ENCODE measurements at places on chromosomes 16 and 17. TPM values are rescaled to one million over a fixed set of nuclear protein-coding genes. Genes with fewer than 3 reads are reported as not detected.

Gene WNT9B
- total RNA-seq = 0.98 TPM

Gene KRT36
- not detected for total RNA-seq

Gene TMEM238L
- total RNA-seq = not detected

Gene PERCC1
- 7.1 TPM for total RNA-seq

Gene IL17C
- 0.29 TPM for total RNA-seq

Gene CACNG5
- total RNA-seq = not detected

Gene AKAP1
- 67.9 TPM for total RNA-seq

All from progenitor cell of endocrine pancreas (in vitro differentiated cells).